Sigmoid colon (tissue), 7 donors: ENCODE measurements at places on chromosomes 12 and 14. TPM values are rescaled to one million over a fixed set of nuclear protein-coding genes. Genes with fewer than 3 reads are reported as not detected.

FZD10 gene
- 0.27 TPM for total RNA-seq

DPPA3 gene
- not detected for total RNA-seq

RNASE7 gene
- total RNA-seq: not detected

TAS2R31 gene
- total RNA-seq: 8.6 TPM

AQP2 gene
- total RNA-seq: not detected

LALBA gene
- not detected for total RNA-seq

SERPINA6 gene
- total RNA-seq: not detected

SLC25A21 gene
- 1.1 TPM for total RNA-seq

ACVRL1 gene
- 77.8 TPM for total RNA-seq

PRKCH gene
- total RNA-seq: 10.0 TPM

TMPRSS12 gene
- not detected for total RNA-seq

TMCC3 gene
- 8.3 TPM for total RNA-seq

MIP gene
- total RNA-seq: not detected

GRCh38 chr14:32426028-32426427 lies 96.9 kb downstream of the AKAP6 start:
- DNase-seq: no peak

DNA sequence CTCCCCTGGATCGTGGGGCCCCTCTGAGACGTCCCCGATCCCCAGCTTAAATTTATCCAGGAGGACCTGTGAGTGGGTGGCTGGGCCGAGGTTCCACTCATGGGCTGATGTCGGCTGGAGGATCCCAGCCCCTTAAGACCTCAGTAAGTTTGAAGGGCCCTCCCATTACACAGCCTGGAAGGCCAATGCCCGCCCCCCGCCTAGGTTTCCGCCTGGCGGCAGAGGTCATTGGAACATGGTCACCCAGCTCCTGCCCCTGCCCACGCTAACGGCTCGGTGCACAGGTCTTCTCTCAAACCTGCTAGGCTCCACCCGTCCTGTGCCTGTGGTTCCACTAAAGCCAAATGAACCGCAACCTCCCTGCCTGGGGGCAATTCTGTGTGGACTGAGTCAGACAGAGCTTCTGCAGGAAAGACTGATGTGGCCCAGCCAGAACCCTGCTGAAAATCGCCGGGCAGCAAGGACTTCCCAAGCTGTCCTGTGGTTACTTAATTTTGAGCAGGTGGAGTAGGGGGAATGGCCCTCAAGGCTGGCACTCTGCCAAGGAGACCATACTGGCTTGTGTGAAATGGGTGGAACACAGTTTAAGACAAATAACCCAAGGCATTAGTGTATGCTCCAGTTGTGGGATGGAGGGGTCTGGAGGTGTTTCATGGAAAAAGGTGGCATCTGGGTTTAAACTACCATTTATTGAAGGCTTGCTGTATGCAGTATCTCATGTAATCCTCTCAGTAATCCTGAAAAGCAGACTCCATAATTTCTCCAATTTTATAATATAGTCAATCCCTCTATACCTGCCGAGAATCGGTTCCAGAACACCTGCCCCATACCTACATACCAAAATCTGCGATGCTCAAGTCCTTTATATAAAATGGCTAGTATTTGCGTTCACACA lies 903 bp upstream of the NT5DC3 start:
- DNase-seq: peak; percentile 83

DNA sequence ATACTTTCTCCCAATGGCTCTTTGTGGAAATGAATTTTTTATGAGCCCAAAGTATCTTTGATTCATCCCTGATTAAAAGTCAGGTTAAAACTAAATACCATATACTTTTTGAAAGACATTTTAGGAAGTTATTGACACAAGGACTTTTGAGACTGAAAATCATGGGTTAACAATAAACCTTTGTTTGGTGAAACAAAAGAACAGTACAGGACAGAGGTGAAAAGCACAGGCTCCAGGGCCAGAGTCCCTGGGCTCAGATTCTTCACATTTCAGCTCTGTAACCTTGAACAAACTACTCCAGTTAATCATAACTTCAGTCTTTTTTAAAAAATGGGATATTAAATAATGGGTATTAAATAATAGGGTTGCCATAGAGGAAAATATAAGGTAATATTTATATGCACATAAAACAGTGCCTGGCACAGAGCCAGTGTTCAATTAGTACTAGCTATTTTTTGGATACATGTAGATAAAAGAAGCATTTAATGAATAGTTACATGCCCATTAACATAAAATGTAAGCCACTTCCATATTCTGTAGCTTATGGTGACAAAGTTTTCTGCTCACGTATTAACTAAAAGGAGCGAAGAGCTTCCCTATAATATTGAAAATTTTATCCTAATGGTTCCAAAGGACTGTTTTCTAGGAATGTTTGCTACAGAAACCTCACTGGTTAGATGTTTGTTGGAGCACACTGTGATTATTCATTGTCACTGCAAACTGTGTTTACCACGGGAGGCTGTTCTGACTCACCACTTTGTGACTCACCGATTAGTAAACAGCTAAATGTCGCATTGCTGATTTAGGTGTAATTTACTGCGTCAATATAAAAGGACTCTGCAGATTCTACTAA lies 255.4 kb downstream of the DAD1 start:
- no peak for DNase-seq

- DNase-seq: no peak
These were observed 219.4 kb downstream of the CNTN1 start for GRCh38 chr12:40911676-40912075.

GRCh38 chr14:68741477-68741791 lies 51.4 kb downstream of the ZFP36L1 start:
- DNase-seq: no peak

DNA sequence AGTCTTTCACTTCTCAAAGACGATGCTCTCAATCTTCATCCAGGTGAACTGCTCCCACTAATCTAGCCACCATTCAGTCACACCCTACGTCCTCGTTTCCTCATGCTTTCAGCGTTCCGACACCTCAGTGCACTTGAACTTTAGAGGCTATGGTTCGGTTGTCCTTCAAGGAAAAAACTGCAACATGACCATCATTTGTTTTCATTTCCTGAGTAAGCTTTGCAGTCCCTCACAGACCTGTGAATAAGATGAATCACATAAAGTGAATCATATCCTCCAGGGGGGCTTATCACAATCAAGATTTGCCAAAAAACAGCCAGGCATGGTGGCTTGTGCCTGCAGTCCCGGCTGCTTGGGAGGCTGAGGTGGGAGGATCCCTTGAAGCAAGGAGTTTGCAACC lies 80.2 kb downstream of the TMCC3 start:
- no peak for DNase-seq

- DNase-seq: peak; percentile 50
These were observed 7.6 kb downstream of the DLK1 start for GRCh38 chr14:100734031-100734990.

GRCh38 chr14:92687681-92688433 lies 60.6 kb downstream of the LGMN start:
- peak; percentile 76 for DNase-seq

DNA sequence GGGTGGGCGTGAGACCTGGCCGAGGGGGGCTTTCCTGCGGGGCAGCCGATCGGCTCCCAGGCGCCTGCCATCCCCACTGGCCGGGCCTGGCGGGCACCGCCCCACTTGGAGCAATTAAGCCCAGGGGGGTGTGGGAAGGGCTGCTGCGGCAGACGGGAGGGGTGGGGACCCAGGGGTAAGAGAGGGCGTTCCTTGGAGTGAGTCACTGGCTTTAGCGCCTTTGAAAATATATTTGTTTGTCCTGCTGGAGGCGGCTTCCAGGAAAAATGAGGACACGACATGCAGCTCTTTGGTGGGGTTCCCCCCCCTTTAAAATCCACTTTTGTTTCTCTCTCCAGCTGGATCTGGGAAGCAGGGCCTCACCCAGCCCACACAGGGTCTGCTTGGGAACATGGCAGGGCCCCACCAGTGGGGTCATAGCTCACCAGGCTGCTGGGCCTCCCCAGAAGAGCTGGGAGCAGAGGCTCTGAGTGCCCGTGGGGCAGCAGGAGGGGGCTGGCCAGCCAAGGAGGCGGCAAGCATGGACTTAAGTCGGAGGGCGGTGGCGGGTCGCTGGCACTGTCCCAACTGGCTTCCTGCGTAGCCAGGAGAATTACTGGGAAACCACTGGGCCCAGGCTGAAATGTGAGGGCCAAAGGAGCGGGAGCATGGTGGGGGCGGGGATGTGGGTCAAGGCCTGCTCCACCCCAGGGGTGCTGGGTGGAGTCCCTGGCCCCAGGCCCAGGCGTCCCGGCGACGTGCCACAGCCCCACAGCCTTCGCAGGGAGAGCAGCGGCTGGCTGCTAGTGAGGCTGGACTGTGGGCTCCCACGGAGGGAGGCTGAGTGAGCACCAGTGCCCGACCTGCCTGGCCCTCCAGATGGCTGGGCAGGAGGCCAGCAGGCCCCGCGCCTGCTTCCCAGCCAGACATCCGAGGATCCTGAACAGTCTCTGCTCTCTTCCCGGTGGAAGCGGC lies 128.0 kb downstream of the RFLNA start:
- peak; percentile 97 for DNase-seq

DNA sequence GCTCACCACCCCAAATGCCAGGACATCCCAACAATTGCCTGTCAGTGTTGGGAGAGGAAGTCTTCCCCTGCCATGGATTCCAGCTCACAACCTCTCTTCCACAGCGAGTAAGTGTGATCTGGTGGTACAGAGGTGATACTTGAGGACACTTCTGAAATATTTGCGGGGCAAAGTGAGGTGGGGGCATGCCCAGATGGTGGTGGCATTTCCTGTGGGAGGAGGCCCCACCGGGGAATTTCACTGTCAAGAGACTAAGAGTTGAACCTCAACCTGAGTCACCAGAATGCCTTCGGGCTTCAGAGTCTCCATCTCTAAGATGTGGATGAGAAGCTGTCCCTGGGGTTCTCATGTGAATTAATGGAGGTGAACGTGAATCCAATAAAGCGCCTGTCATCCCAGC lies 122.3 kb upstream of the RFLNA start:
- DNase-seq: no peak

DNA sequence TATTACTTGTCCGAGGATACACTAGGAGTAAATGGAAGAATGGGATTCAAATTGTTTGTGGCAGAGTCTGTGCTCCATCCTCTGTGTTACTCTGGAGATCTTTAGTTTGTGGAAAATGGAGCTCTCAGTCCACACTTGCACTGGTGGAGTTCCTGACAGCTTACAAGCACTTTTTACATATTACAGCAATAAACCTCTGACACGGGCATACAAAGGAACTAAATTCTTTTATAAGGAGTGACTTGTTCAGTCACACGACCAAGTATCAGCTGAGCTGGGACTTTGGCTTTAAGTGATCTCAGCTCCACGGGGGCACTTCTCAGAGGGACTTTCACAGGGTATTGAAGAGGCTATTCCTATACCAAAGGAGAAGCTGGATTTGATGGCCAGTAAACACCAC lies 417.5 kb downstream of the LRIG3 start:
- no peak for DNase-seq

- no peak for DNase-seq
These were observed 17.2 kb upstream of the RAD52 start for GRCh38 chr12:966724-967123.

- DNase-seq: no peak
These were observed 46.8 kb downstream of the ACACB start for GRCh38 chr12:109163167-109163566.

GRCh38 chr12:54349036-54349435 lies 15.2 kb downstream of the GPR84 start:
- DNase-seq: no peak

DNA sequence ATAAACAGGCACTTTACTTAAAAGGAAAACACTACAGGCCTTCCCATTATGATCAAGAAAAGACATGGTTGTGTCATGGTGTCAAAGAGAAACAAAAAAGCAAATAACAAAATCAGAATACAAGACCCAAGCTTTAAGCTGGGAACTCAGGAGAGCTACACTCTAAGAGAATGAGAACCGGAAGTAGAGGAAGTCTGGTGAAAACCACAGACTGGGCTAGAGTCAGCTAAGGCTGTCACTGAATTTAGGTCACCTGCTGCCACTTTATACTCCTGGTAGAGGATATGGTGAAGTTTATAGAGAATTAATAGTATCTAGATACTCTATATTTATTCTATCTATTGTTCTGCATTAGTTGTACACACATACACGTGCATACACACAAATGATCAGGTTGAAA lies 971.7 kb downstream of the FLRT2 start:
- DNase-seq: no peak

DNA sequence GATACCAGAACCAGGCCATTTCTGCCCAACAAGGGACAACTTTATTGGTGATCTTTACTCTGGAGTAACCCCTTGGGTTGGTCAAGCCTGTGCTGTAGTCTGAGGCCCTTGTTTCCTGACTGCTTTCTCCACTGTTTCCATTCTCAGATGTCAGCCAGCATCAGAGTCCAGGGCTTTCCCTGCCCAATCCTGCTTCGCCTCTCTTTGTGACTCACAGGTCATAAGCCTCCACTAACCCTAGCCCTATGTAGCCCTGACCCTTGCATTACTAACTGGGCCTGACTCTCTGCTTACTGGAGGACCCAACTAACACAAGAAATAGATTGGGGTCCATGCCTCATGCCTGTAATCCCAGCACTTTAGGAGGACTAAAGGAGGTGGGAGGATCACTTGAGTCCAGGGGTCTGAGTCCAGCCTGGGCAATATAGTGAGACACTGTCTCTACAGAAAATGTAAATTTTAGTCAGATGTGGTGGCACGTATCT lies 8.6 kb upstream of the SNRNP35 start:
- no peak for DNase-seq

DNA sequence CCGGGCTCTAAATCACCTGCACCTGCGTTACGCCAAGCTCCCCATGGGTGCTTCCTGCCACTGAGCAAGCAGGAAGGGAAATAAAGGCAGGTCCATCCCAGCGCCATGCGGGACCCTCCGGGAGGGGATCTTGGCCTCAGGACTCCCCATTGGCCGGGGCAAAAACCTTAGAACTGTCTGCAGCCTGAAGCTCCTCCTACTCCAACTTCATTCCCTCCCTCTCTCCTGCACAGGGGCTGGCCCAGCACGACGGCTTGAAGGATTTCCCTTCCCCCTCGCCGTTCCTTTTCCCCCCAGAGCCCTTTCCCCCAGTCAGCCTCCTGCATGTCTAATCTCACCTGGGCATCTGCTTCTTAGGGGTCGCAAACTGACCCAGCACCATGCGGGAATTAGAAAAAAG lies 137.2 kb upstream of the NCOR2 start:
- no peak for DNase-seq

DNA sequence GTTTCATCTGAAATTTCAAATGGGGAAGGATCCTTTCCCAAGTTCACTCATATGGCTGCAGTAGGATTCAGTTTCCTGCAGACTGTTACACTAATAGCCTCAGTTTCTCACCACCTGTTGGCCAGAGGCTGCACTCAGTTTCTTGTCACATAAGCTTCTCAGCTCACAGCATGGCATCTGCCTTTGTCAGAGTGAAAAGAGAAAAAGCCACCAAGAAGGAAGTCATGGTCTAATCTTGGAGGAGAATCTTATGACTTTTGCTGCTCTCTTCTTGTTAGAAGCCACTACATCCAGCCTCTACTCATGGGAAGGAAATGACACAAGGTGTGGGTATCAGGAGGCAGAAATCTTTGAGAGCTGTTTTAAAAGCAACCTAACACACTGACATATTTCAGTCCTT lies 39.4 kb upstream of the BTG1 start:
- DNase-seq: no peak

- no peak for DNase-seq
These were observed 854.0 kb downstream of the LRFN5 start for GRCh38 chr14:42460673-42461072.
